ENCODE measurements at places on chromosomes 7 and 10.
A peak's percentile ranks its signal among the peaks of the same experiment; 100 is the strongest.

- DNase-seq: no peak
Observed at GRCh38 chr7:23333671-23334246, 34.6 kb downstream of the MALSU1 start.

DNA sequence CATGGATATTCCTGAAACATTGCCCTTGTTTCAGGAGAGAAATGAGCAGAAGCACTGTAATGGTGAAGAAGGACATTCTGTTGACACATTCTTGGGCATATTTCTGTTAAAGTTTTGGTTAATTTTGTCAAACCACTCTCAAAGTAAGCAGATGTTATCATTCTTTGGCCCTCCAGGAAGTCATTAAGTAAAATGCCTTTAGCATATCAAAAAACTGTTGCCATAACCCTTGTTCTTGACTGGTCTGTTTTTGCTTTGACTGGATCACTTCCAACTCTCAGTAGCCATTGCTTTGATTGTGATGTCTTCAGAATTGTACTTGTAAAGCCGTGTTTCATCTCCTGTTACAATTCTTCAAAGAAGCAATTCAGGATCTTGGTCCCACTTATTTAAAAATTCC, 404.3 kb upstream of the LRRTM3 start:
- DNase-seq: no peak

GRCh38 chr7:20344396-20344795, 13.7 kb downstream of the ITGB8 start:
- DNase-seq: no peak

DNA sequence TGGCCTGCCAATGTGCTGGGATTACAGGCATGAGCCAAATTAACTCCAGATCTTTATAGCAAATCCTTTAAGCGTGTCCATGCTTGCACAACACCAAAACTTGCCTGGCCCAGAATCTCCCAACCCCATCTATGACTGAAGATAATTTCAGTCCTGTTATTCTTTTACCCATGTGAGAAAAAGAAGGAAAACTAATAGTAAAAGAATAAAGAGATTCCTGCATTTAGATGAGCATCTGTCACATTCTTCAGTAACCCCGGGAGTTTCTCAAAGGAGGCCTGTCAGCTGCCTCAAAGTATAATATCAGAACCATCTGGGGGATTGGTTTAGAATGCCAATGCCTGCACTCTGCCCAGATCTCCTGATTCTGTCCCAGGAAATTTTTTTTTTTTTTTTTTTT, 158.1 kb upstream of the KMT2E start:
- DNase-seq: no peak

GRCh38 chr7:116185956-116186355, 24.4 kb upstream of the TES start:
- no peak for DNase-seq

DNA sequence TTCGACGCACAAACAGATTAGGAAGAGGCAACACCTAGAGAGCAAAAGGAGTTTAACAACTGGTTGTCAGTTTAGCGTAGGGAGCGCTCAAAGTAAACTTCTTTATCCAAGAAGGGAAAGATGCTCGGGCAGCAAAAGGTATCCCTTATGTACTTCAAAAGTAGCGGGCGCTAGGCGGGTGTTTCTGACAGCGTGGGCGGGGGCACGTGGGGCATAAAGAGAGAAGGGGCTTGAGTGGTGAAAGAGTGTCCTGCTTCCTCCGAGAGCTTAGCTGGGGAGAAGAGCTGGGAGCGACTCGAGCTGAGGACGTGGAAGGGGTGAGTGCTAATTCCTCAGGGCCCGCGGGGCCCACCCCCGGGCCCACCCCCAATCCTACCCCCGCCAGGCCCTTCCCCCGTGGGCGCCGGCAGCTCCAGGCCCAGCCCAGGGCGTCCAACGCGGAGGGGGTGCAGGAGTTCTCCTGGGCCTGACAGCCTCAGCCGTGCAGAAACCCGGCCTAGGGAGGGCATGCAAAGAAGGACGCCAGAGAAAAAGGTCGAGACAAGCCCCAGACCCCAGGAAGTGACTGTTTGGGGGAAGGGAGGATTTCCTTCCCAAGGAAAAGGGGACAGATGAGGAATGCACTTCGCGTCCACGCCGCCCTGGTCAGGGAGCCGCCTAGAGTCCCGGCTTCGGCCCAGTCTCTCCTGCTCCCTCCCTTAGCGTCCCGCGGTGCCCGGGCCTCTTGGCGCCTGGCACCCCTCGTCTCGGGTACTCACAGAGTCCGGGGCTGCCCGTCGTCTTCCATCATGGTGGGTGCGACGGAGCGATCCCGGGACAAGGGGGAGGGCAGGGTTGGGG, 868 bp downstream of the TIAL1 start:
- no peak for DNase-seq

DNA sequence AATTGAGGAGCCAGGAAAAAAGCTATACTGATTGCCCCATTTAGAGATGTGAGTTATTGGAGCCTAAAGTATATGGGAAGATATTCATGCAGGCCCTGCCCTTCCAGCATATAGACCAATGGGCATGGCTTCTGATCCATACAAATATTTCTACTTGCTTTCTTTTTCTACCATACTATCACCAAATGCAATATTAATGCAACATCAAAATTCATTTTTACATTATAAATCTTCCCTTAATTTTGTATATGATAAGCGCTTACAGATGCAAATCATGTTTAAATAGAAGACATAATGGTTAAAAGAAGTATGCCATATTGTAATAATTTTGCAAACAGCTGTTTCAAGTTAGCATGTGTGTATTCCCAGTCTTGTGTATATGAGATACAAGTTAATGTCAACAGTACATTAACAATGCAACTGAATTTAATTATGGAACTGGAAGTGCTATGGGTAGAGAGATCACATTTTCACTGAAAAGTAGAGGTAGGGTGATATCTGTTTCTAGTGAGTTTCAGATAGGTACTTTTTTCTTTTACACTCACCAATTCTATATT, 24.6 kb upstream of the WNT16 start:
- DNase-seq: no peak

DNA sequence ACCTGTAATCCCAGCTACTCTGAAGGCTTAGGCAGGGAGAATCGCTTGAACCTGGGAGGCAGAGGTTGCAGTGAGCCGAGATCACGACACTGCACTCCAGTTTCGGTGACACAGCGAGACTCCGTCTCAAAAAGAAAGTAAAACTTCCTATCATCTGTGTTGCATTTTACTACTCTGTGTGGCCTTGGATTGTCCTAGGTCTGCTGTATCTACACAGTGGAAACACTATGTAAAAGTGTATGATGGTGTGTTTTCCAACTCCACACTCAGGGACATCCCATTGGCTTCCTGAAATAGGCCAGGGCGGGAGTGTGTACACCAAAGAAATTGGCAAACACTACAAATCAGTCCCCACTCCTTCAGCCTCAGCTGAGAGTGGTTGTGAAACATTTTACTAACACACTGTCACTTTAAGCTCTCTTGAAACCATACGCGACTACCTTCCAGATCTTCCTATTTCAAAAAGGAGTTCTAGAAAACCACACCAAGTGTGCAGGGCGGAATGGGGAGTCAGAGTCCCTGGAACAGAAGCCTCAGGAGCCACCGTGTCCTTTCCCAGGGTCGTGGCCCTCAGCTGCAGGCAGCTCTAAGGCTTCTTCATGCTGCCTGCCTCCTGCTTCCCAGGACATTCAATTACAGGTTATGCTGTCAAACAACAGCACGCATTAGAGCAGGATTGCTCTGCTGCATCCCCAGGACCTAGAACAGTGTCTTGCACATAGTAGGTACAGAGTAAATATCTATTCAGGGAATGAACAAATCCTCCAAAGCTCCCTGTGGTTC, 275.4 kb downstream of the PARD3 start:
- DNase-seq: no peak

DNA sequence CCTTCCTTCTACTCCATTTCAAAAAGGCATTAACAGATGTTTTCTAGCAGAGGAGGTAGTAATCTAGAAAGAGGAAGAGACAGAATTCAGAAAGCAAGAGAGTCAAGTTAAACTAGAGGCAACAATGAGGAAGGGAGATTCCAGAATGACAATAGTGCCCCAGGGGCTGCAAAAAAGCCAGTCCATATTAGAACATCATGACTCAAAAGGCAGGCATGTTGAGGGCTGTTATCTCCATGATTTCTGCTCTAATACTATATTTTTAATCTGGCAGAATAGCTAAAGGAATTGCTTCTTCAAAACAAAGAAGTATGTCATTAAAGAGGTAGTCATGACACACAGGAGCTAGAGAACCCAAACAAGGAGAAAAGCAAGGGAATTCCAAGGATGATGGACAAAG, 599.6 kb downstream of the INHBA start:
- no peak for DNase-seq

DNA sequence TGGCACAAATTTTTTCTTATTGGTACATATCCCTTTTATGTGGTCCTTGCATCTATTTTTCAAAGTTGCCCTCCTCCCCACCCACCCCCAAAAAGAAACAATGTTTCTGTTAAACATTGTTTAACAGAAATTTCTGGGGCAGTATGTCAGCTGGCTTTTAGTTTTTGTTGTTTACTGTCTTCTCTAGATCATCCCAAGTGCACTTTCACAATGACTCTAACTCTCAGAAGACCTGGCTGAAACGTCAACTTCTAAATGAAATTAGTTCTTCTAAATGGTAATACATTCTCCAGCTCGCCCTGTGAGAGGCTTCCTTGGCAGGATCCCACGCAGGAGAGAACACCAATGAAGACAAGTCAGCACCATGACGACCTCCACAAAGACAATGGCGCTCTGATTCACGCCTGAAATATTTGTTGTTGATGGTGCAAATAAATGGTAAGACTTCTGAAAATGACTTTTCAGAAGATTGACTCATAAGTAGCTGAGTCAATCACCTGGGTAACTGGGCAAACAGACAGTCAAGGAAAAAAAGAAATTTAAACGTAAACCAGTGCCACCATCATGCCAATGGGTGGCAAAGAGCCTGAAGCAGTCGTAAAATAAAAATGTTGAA, 293.7 kb downstream of the FZD1 start:
- no peak for DNase-seq

- DNase-seq: no peak
Observed at GRCh38 chr10:94180576-94180975, 182.2 kb downstream of the NOC3L start.

DNA sequence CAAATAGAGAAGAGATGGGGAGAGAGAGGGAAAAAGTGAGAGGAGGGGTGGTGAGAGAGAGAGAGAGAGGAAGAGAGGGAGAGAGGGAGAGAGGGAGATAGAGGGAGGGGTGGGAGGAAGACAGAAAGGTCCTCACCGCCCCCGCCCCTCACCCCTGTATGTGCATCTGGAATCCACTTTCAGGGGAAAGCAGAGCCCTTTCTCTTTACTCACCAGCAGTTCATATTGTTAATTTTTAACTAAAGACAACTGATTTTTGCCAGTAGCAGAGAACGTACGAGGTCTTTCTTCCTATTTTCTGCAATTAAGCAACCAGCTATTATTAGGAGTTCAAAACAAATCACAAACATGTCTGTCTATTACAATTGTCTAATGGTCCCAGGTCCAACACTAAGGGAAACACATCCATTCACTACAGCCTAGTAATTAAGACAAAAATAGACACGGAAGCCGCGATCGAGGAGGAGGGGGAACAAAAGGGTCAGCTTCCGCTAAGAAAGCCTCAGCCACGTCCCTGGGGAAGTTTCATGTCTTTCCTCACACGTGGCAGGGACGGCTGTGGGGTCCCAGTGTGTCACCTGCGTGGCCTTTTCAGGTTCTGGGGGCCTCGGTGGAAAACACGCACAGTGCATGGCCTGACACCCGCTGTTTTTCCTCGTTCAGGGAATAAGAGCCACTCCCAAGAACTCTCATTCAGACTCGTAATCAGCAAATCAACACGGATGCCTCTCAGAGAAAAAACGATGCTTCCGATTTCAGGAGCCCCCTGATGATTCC, 572.0 kb downstream of the PTPRN2 start:
- DNase-seq: no peak

DNA sequence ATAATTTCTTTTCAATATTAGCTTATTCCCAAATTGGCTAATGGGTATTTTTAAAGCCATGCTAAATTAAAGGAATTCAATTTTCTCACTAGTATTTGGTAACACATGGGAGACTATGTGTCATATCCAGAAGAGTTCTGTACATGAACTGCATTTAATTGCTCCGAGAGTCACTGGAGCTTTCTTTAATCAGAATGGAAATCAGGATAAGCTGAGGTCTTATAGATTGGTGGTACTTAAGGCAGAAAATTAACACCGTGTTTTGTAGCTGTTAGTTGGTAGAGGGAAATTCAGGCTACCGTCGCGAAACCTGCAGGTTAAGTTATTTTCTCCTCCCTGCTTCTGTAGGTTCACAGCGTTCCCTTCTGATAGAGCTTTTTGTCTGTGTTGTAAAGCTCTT, at the start of gene WEE2:
TSS of gene WEE2 (plus strand) at position 3 of the 400 bp plus-strand sequence. CDS start 406 bp downstream, outside the sequence.
- no peak for DNase-seq

DNA sequence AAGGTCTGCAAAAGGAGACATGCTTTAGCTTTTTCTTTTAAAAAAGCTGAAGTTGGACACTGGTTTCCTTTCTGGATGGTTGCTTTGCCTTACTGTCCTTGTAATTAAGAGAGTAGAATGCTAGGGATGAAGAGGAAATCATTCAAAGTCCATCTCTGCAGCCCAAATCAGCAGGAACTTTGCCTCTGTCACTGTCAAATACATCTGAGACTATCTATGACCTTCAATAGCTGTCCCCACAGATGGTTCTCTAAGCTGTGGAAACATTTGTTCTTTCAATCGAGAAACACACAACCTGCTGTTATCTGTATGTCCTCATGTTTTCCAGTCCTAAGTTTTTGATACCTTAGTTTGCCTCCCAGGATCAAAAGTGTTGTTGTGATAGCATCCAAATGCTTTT, 117.5 kb downstream of the SORBS1 start:
- peak; percentile 21 for DNase-seq

DNA sequence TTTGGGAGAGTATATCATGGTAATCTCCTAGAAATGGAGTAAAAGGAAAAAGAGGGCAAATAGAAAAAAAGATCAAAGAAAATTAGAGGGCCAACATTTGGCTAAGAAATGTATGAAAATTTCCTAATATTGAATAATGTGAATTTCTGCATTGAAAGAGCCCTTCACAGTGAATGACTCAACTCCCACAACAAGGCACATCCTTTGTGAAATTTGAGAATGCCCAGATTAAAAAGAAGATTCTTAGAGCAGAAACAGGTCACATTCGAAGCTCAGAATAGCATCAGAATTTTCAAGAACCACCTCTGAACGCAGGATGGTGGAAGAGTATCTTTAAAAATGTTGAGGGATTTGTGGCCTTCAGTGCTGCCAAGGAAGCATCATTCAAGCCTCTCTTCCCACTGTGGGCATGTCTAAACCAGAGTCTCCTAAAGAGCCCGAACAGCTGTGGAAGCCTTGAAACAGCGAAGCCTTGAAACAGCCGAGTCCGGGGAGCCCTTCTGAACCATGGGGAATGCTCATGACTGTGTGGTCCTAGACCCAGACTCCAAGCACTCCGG, 43.6 kb downstream of the GUSB start:
- no peak for DNase-seq

Measured in NCI-H1694 (cell line).